ENCODE measurements at places on chromosomes 11 and 22. TPM values are rescaled to one million over a fixed set of nuclear protein-coding genes. Genes with fewer than 3 reads are reported as not detected.

OR51E2 gene
- total RNA-seq, result not detected

CACNA1I gene
- 5.3 TPM for total RNA-seq

GRCh38 chr22:37254209-37254866, 10.3 kb upstream of the RAC2 start:
- no peaks in the 10 kb centered on the region for H3K36me3 ChIP-seq
- H3K27ac ChIP-seq, result no peak overlapping the region
- no peak for ATAC-seq

GRCh38 chr11:129595038-129595962, 219.7 kb downstream of the BARX2 start:
- H3K4me1 ChIP-seq, result no peaks in the 10 kb centered on the region
- no peaks in the 10 kb centered on the region for H3K36me3 ChIP-seq
- peaks cover 8% of the 10 kb centered on the region for H3K27me3 ChIP-seq
- no peak overlapping the region for H3K4me3 ChIP-seq
- no peak for ATAC-seq

GPHA2 gene
- 0.43 TPM for total RNA-seq

DNA sequence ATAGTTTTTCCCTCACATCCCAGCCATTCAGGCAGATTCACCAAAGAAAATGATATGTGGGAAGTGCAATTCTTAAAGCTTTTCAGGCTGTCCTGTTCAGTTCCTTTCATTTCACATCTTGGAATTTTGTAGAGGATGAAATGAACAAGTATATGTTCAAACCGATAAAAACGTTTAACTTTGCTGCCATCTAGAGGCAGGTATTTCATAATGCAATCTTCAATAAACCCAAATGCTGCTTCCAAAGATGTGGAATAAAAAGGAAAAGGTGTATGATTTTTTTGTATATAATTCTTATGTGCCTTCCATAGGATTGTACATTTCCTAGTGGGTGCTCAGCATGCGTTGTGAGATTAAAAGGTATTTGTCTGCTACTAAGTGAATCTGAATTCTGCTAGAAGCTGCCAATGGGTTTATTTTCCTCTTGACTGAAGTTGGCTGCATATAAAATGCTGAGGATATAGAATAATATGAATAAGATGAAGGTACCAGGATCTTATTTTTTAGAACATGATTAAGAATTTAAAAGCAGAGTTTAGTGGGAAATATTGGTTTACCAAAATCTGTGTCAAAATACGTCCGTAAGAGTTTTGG, 199.3 kb downstream of the PGR start:
- H3K27me3 ChIP-seq, result no peaks in the 10 kb centered on the region
- H3K27ac ChIP-seq, result no peak overlapping the region

DNA sequence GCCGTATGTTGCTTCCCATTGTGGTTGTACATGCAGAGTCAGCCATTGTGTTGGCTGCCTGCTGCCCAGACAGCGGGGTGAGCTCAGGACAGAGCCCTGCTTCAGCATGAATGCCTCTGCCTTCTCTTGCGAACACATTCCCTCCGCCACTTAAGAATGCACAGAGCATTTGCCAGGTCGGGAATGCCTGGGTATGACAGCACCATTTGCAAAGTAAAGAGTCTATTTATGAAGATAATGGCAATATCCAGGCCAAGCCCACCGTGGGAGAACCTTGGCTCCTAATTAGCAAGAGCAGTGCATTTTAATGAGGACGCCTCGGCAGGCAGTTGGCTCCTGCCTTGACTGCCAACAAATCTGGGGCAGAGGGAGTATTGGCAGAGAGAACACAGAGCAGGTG, 62.5 kb upstream of the SORL1 start:
- no peak for ATAC-seq
- no peaks in the 10 kb centered on the region for H3K36me3 ChIP-seq
- no peaks in the 10 kb centered on the region for H3K27me3 ChIP-seq
- H3K4me3 ChIP-seq, result no peak overlapping the region

DNA sequence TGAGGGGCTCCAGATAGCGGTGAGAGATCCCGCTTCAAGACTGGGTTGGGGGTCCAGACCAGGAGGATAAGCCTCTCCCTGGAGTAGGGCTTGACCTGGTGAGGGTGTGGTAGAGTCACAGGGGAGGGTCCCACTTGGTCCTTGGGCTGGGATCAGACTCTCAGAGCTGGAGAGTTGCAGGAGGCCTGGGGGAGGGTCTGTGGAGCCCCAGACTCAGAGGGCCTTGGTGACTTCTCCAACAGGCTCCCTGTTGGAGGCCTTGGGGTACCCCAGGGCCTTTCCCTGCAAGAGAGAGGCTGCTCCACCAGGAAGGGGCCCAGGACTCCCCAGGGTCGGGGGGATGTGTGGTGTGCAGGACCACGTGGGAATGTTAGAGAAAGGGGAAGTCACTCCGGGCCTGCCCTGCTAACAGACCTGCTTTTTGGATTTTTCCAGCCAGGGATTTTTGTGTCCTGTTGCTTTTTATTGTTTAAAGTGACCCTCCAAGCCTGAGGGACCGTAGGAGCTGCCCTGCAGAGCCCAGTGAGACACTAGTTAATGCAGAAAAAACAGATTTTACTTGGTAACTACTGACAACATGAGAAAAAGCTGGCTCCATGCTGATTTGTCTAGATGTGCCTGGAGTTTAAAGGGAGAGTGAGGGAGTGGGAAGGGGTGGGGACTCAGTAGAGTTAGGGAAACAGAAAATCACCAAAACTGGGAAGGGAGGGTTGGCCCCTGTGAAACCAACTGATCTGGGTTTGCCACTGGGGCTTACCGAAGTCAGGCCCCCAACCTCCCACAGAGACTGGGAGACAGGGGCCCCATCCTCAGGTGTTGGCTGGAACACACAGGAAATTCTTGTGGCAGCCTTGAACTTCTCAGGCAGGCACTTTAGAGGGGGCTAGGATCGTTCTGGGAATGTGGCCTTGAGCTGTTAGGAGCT, 801 bp upstream of the TXNRD2 start:
- no peaks in the 10 kb centered on the region for H3K27me3 ChIP-seq
- peak overlapping the region; percentile 99 for H3K27ac ChIP-seq
- ATAC-seq, result peak; percentile 35
- H3K36me3 ChIP-seq, result peaks cover 11% of the 10 kb centered on the region

DNA sequence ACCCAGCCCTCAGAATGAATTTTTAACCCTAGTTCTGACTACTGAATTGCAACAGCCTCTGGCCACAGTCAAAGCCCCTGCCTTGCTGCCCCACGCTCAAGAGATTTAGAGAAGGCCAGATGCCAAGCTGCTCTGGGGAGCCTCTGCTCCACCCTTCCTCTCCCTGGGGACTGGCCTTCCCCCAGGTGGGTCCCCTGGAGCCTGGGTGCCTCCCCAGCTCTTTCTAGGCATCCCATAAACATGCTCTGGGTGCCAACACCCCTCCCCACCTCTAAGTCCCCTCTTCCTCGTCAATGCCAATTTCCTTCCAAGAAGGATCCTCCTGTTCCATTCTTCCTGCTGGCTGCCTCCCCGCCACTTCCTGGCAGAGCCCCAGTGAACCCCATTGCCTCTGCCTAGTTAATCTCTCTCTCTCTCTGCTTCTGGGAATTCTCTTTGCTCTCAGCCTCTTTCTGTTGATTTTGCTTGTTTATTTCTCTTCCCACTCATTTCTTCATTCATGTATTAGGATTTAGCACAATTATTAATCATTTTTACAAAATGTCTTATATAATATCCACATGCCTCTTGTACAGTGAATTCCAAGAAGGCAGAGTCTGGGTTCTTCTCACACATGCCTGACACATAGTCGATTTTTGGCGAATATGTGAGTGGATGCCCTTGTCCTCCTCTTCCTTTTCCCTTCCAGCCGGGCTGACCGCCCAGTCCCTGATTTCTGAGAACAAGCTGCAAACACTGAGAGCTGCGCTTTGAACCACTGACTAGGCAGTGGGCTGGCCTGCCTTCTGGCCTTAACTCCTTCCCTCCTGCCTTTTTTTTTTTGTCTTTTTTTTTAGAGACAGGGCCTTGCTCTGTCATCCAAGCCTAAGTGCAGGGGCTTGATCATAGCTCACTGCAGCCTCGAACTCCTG, 17.5 kb downstream of the UQCR10 start:
- H3K4me1 ChIP-seq, result no peaks in the 10 kb centered on the region
- no peaks in the 10 kb centered on the region for H3K27me3 ChIP-seq
- no peak overlapping the region for H3K27ac ChIP-seq
- peaks cover 19% of the 10 kb centered on the region for H3K36me3 ChIP-seq
- no peak for ATAC-seq

MS4A4A gene
- not detected for total RNA-seq

DNA sequence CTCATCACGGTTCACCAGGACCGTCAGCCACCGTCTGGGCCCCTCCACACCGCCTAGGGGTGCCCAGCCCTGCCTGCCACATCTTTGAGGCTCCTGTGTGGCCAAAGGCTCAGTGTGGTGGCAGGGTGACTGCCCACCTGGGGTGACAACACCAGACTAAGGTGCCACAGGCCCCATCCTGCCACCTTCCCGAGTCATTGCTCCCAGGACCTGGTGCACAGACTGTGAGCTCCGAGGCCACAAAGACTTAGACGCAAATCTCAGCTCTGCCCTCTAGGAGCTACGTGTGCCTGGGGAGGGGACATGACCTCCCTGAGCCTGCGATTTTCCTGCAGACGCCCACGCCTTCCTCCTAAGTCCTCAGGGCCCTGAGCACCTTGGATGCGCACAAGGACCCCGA, 36.5 kb downstream of the KIAA0930 start:
- H3K27me3 ChIP-seq, result no peaks in the 10 kb centered on the region
- H3K4me3 ChIP-seq, result no peak overlapping the region
- no peaks in the 10 kb centered on the region for H3K36me3 ChIP-seq
- ATAC-seq, result no peak

GRCh38 chr22:30908051-30908461, 60.5 kb downstream of the MORC2 start:
- no peak overlapping the region for H3K4me3 ChIP-seq
- peaks cover 35% of the 10 kb centered on the region for H3K36me3 ChIP-seq
- no peaks in the 10 kb centered on the region for H3K27me3 ChIP-seq
- H3K27ac ChIP-seq, result no peak overlapping the region
- ATAC-seq, result no peak

GPR137 gene
- total RNA-seq, result 41.4 TPM

GRCh38 chr11:73625696-73626318, 20.6 kb upstream of the PLEKHB1 start:
- no peaks in the 10 kb centered on the region for H3K4me1 ChIP-seq
- no peak overlapping the region for H3K27ac ChIP-seq
- no peak overlapping the region for H3K4me3 ChIP-seq
- peak; percentile 72 for ATAC-seq
- peaks cover 15% of the 10 kb centered on the region for H3K27me3 ChIP-seq

DNA sequence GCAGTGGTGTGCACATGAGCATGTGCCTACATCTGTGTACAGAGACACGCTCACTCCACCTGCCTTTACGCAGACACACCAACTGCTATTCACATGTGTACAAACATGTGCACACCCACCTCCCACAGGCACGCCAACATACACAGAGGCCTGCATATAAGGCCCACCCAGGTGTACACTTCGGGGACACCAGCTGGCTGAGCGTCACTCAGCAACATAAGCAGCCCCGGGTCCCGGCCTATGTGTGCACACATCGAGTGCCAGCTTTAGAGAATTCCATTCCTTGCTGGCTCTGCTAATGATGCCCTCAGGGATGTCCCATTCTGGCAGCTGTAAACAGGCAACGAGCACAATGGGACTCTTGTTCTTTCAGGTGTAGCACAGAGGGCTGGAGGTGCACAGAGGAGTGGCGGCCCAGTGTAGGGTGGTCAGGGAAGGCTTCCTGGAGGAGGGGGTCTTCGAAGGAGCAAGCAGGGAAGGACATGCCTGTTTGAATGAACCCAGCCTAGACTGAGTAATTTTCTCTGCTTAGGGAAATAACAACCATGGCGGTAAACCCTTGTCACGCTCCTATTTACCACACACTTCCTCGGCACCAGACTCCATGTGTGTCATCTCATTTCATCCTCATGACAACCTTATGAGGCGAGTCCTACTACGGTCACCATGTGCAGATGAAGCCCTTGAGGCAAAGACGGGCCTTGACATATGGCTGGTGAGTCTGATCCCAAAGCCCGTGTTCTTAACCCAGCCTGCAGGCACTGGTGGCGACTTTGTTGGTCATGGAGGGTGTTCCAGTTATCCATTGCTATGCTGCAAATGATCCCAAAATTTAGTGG, 35.1 kb downstream of the RPL3 start:
- H3K4me3 ChIP-seq, result no peak overlapping the region
- no peak for ATAC-seq
- no peaks in the 10 kb centered on the region for H3K27me3 ChIP-seq

GRCh38 chr22:37363261-37363992, 63.9 kb downstream of the ELFN2 start:
- no peaks in the 10 kb centered on the region for H3K36me3 ChIP-seq
- no peak for ATAC-seq
- H3K4me1 ChIP-seq, result no peaks in the 10 kb centered on the region
- H3K27ac ChIP-seq, result no peak overlapping the region

DNA sequence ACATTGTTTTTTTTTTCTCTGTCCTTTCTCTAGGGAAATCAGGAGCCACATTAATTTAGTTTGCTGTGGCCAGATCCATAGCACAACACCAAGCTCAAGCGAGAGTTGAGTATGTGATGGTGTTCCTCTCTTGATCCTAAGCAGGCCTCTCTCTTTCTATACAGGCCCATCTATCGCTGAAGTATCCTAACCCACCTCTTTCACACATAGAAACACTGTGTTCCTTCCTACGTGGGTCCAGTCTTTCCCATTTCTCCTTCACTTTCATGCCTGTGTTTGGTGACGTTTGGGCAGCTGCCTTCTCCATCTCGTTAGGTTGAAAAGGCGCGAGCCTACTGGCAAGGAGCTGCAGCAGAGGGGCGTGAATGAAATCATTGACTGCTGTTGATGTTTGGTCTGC, 2.4 kb downstream of the PACS1 start:
- no peaks in the 10 kb centered on the region for H3K27me3 ChIP-seq
- H3K4me3 ChIP-seq, result peak overlapping the region; percentile 99
- ATAC-seq, result no peak
- peaks cover 89% of the 10 kb centered on the region for H3K36me3 ChIP-seq
- H3K4me1 ChIP-seq, result peaks cover 40% of the 10 kb centered on the region
- peak overlapping the region; percentile 94 for H3K27ac ChIP-seq

DNA sequence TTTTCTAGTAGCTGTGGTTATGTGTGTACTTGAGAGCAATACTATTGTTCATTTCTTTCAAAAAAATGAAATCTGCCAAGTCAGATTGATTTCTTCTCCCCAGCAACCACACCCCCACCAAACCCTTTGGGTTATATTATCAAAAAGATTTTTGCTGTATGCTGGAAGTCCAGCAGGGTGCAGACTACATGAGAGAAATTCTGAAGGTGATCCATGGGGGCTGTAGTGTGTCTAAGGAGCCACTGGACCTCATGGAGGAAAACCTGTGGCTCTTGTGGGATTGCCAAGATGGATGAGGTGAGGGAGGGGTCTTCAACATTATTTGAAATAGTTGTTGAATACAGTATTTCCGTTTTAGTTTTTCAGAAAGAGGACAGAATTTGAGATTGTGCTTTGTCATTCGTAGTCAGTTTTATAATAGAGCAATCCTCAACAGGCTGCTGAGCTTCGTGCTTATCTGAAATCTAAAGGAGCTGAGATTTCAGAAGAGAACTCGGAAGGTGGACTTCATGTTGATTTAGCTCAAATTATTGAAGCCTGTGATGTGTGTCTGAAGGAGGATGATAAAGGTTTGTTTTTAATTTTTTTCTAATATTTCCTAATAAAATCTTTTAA, 3.1 kb downstream of the EIF3M start:
- H3K27me3 ChIP-seq, result no peaks in the 10 kb centered on the region
- ATAC-seq, result no peak
- peaks cover 82% of the 10 kb centered on the region for H3K36me3 ChIP-seq
- peaks cover 23% of the 10 kb centered on the region for H3K4me1 ChIP-seq

- H3K27me3 ChIP-seq, result no peaks in the 10 kb centered on the region
- H3K4me1 ChIP-seq, result peaks cover 42% of the 10 kb centered on the region
- peak overlapping the region; percentile 70 for H3K27ac ChIP-seq
- no peak for ATAC-seq
- no peaks in the 10 kb centered on the region for H3K36me3 ChIP-seq
- H3K4me3 ChIP-seq, result no peak overlapping the region
Observed at GRCh38 chr11:3901249-3902025, 46.0 kb downstream of the STIM1 start.

EFCAB6 gene
- not detected for total RNA-seq
